ENCODE measurements at places on chromosomes 3 and 15.

- DNase-seq: no peak
These were observed 770.9 kb downstream of the TUSC7 start for GRCh38 chr3:117480525-117480924.

GRCh38 chr15:77866596-77867125, 210.8 kb downstream of the TBC1D2B start:
- DNase-seq: no peak

DNA sequence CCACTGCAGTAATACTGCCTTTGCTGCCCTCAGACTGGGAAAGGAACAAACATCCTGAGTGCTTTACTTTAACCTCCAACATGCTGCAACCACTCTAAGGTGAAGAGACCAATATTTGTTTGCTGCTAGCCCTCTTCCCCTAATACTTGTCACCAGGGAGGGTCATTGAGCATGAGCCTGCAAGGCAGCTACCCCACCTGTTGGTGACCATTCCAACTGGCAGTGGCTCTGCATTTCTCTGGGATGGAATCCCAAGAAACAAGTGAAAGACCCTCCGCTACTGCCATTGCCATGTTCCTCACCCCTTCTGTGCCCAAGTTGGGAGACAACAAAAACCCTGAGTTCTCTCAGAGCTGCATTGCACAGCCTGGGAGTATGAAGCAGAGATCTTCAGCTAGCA, 462.7 kb downstream of the ZBBX start:
- no peak for DNase-seq

DNA sequence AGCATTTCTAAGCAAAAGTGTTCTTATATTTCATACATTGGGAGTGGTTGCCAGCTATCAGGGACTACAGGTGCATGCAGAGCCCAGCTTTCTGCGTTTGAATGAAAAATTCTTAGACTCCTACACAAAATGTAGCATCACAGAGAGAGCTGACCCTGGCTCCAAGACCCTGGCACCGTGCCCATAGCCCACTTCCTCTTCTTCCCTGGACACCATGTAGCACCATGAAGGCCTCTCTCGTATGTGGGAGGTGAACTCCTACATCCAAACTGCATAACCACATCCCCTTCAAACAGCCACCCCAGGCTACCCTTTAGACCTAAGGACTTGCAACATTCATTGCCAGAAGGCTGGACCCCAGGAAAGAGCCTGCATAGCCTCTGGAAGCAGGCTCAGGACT, 35.8 kb upstream of the ATOSA start:
- peak; percentile 80 for DNase-seq

DNA sequence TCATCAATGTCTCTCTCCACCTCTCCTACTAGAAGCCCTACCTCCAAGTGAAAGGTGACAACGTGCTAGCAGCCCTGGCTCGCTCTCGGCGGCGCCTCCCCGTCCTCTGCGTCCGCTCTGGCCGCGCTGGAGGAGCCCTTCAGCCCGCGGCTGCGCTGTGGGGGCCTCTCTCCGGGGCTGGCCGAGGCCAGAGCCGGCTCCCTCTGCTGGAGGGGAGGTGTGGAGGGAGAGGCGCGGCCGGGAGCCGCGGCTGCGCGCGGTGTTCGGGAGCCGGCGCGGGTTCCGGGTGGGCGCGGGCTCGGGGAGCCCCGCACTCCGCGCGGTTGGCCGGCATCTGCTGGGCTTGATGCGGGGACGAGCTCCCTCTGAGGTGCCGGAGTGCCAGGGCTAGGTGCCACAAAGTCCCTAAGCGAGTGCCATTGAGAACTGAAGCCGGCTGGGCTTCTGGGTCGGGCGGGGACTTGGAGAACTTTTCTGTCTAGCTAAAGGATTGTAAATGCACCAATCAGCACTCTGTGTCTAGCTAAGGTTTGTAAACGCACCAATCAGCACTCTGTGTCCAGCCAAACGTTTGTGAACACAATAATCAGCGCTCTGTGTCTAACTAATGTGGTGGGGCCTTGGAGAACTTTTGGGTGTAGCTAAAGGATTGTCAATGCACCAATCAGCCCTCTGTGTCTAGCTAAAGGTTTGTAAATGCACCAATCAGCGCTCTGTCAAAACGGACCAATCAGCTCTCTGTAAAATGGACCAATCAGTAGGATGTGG, 84.8 kb upstream of the ARRDC4 start:
- no peak for DNase-seq

- no peak for DNase-seq
These were observed 67.4 kb downstream of the GRIP2 start for GRCh38 chr3:14472471-14473351.

DNA sequence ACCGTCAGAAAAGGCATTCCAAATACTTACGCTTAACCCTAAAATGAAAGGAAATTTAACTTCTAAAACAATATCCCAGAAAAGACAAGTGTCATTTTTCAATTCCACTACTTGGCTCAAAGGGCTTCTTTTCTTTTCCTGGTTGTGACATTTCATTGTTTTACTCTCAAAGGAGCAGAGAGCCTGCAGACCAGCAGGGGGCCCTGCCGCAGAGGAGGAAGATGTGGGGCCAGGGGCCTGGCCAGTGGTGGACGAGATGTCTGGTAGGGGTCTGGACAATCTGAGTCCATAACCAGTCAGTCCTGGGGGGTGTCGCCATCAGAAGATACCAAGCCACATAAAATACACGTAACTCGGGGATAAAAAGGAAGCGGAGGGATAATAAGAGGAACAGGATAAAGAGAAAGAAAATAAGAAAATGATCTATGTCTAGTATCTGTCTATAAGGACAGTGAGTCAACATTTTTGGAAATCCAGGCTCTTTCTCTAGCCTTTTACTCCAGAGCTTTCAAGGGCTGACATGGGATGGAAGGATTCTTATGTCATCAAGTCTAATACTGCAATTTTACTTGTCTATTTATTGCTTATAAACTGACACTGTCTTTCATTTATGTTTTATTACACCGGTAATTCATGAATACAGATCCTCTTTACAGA, 54.2 kb upstream of the ARHGEF3 start:
- peak; percentile 28 for DNase-seq

DNA sequence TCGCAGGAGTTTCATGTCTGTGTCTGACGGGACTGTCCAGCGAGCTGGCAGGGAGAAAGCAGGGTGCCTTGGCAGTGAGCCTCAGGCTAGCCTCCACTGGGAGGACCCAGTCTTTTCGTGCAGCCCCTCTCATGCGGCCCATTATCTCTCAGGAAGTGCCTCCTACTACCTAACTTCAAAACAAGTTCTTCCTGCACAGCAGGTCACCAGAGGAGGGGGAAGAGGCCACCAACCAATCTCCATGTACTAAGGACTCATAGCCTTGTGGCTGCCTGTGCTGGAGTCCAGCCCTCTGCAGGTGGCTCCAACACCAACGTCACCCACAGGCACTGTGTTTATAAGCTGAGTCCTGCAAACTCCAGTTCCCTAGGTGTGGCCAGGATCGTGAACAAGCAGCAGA, 4.8 kb downstream of the VIPR1 start:
- DNase-seq: peak; percentile 76

DNA sequence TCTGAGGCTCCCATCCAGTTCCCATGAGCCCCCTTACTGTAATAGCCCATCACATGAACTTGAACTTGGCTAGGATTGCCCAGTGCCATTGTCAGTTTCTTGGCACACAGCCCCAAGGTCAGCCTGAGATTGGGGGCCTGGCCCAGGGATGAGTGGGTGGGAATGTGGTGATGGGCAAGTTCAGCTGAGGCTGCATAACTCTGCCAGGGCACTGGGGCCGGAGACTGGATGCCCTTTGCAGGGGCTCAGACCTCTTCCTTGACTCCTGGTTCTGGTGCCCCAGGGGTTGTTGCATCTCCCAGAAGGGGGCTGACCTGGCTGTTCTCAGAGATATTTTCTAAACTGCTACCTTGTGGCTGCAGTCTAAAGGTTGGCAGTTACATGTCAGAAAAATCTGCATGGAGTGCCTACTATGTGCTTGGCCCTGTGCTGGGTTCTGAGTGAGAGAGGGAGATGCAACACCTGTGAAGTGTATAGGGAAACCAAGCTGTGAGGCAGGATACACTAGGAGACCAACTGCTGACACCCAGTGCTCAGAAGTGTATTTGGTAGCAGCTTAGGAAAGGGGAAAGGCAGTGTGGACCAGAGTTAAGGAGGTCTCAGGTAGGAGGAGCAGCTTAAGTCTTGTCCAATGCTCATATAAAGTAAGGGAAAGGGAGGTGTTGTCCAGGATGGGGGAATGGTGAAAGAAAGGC, 74.8 kb upstream of the PRR23C start:
- DNase-seq: no peak
